ENCODE measurements at places on chromosomes 4 and X.

DNA sequence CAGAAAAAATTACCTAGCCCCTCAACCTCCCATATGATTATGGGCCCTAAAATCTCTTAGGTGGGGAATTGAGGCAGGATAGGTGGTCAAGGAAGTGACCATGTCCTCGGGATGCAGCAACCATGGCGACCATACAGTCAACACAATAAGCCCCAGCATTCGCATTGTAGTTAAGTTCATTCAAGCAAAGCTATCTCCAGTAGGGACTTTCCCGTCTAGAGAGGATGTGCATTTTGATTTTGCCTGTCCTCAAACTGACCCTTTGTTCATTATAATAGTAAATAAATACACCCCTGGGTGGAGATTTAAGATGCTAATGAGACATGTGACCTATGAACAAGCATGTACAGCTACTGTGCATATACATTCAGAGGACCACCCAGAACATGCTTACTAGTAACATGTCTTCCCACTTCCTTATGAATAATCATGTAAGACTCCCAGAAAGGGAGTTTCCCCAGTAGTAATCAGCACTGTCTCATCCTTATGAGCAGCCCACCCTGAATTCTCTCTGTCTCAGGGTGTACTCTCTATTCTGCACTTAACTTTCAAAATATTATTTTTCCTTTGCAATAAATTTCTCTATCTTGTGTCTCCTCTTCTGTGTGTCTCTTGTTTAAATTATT, 74.3 kb downstream of the NUDT11 start:
- no peak for DNase-seq

GRCh38 chrX:99301990-99302389, 1108.1 kb downstream of the PCDH19 start:
- no peak for DNase-seq

GRCh38 chr4:104901438-104901837, 245.2 kb upstream of the TET2 start:
- DNase-seq: no peak

- no peak for DNase-seq
Observed at GRCh38 chr4:145418739-145419138, 62.9 kb upstream of the SMAD1 start.

DNA sequence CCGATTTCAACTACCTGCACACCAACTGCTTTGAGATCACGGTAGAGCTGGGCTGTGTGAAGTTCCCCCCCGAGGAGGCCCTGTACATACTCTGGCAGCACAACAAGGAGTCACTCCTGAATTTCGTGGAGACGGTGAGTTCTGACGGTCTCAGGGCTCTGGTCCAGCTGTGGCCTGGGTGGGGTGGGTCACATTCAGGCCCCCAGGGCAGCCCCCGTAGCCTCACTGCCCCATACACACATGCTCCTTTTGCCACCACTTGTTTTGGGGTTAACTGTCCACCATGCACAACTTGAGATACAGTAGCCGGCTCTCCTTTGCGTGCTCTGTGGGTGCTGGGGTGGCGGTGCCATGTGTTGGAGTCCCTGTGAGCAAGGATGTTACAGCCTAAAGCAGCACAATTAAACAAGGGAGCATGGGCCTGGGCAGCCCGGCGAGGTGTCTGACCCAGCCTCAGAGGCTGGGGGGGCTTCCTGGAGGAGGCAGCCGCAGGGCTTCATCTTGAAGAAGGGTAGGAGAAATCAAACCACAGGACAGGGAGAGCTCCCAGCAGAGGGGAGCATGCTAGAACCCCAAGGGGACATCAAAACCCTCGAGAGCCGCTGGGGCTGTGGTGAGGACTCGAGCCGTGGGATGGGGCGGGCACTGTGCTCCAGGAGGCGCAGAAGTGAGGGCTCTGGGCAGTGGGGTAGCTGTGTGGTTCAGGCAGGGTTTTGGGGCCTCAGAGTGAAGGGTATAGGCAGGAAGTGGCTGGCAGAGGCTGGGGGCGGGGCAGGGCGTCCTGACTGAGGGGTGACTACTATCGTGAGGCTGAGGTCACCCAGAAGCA, 22.0 kb downstream of the CPZ start:
- DNase-seq: no peak

DNA sequence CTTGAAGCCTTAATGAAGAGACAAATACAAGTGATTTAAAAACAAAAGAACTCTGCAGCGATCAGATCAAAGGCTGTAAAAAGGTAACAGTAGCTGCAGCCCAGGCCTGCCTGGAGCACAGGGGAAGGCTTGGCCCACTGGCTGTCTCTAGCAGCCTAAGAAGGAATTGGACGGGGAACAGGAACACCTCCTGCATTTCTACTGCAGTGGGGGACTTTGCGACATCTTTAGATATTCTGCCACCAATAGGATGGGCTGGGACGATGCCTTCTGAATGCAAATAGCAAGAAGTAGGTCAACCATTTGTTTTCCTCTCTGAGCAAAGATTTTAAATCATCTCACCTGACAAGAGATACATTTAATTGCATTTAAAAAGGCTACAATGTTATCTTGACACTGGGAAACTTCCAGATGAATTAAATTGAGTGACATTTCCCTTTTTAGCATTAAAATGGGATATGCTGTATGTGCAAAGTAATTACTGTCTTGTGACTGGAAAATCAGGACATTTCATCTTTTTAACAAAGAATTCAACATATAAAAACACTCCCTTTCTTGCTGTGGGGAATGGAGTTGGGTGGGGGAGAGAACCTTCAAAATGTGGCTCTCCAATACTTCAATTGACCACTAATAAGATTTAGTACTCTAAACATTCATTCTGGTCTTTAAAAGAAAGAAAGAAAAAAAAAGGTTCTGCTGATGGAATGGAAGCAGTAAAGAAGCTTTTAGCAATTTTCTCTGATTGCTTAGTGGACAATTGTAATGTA, 70.0 kb downstream of the NYX start:
- DNase-seq: no peak

DNA sequence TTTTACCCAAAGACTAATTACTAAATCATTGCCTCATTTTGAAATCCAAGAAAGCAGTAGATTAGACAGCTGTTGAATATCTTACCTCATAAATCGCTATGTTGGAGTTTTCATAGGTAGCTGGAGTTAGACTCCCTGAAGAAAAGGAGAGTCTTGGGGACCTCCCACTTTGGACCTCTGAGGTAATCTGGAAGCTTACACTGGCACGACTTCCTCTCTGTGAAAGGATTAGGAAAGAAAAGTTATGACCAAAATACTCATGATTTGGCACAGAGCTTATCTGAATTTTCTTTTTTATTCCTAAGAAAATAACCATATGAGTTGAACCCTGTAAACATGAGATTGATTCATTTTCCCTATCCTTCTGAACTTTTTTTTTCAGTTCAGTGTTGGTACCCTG, 40.6 kb downstream of the GUCY2F start:
- no peak for DNase-seq

Data from left colon (tissue), 2 donors.